ENCODE measurements at places on chromosomes 1 and 21.

DNA sequence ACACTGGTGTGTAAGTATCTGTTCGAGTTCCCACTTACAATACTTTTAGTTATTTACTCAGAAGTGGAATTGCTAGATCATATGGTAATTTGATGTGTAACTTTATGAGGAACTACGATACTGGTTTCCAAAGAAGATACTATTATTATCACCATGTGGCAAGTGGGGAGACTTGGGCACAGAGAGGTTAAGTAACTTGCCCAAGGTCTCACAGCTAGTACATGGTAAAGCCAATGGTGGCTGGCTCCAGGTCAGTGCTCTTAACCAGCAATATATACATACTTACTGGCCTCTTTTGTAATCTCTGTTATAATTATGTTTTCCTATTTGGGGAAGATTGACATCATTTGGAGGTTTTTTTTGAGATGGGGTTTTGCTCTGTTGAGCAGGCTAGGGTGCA, 138.9 kb upstream of the HNRNPU start:
- peak; percentile 31 for DNase-seq

DNA sequence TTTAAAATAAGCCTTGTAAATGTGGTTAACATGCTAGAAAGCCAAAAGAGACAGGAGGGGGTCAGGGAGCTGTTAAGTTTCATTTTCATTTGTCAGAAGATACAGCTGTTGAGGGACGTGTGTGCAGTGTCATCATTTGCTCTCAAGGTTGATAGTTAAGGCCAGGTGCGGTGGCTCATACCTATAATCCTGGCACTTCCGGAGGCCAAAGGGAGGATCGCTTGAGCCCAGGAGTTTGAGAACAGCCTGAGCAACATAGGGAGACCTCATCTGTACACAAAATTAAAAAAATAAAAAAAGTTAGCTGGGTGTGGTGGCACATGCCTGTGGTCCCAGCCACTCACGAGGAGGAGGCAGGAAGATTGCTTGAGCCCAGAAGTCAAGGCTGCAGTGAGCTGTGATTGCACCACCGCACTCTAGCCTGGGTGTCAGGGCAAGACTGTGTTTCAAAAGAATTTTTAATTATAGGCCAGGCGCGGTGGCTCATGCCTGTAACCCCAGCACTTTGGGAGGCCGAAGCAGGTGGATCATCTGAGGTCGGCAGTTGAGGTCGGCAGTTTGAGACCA, 22.7 kb downstream of the ZBTB8OS start:
- peak; percentile 38 for DNase-seq

DNA sequence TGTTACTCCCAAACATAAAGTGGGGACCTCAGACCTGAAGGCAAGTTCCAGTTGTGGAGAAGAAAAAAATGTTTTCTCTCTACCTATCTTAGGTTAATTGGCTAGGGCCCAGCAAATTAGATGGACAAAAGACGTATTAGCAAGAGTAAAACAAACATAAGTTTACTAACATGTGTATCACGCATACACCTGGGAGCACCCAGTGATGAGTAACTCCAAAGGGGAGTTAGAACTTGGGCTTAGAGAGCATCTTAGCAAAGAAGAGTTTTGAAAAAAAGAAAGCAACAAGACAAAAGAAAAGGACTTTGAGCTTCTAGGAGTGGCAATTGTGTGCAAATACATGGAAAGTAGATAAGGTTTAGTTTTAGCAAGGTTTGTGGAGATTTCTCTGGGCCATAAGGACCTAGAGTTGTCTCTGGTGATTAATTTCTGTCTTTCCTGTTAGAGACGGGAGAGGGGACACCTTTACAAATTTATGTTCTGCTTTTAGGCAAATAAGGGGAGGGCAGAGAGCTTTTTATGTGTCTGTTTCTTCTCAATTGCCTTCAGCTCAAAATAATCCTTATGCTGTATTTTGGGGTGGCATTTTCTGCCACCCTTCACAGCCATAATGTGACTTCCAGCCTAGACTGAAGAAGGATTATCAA, 76.7 kb upstream of the PTGFRN start:
- no peak for DNase-seq

DNA sequence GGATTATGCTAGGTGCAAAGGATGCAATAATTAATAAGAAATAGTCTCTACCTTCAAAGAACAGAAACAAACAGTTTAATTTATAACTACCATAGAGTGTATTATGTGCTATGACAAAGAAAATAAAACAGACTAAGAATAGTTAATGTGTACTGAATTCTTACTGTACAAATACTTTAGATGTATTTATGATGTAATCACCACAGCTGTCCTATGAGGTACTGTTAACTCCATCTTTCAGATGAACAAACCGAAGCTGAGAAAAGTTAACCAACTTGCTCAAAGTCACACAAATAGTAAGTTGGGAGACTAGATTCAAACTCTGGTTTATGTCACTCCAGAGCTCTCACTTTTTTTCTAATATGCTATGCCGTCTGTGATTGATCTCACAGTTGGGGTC, 77.0 kb upstream of the FGGY start:
- no peak for DNase-seq

GRCh38 chr1:169943963-169944526, 50.3 kb upstream of the SCYL3 start:
- no peak for DNase-seq

DNA sequence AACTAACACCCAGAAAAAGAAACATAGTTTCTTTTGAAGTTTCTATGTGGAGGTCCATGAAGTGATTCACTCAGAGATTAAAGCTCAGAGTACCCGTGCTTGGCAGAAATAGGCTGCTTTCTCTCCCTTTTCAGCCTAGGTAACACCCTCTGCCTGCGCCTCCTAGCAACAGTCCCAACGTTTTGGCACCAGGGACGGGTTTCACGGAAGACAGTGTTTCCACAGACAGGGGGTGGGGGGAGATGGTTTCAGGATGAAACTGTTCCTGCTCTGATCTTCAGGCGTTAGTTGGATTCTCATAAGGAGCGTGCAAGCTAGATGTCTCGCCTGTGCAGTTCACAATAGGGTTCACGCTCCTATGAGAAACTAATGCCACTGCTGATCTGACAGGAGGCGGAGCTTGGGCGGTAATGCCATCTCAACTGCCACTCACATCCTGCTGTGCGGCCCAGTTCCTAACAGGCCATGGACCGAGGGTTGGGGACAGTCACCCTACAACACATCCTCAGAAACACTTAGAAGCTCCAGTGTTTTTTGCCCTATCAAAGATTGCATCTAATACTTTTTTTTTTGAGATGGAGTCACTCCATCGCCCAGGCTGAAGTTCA, 53.2 kb downstream of the CHML start:
- DNase-seq, result no peak

DNA sequence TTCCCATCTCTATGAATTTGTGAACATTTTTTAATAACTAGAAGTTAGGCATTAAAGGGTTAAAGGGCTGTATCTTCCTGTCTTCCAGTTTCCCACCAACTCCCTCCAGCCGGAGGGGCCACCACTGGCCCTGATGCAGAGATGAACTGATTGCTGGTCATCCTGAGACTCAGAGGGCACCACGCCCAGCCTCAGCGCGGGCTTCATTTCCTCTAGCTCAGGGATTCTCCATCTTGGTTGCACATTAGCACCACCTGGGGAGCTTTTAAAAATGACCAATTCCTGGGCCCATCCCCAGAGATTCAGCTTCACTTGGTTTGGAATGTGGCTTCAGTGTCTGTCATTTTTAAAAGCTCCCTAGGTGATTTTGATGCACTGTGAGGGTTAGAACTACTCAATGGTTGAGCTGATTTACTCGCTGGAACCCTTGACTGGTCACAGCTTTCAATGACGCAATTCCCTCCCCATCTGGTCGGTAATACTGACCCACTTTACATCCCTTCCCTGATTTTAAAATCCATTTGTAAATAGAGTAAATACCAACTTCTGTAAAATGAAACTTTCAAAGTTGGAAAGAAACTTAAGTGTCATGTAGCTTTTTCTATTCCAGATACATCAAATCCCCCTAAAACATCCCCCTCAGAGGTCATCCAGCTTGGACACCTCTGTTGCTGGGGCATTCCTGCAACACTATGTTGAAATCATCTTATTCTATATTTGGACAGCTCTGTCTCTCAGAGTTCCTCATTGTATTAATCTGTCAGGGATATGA, 5.1 kb downstream of the NAV1 start:
- DNase-seq, result peak; percentile 24
